ENCODE measurements at places on chromosomes 7 and 10.

DNA sequence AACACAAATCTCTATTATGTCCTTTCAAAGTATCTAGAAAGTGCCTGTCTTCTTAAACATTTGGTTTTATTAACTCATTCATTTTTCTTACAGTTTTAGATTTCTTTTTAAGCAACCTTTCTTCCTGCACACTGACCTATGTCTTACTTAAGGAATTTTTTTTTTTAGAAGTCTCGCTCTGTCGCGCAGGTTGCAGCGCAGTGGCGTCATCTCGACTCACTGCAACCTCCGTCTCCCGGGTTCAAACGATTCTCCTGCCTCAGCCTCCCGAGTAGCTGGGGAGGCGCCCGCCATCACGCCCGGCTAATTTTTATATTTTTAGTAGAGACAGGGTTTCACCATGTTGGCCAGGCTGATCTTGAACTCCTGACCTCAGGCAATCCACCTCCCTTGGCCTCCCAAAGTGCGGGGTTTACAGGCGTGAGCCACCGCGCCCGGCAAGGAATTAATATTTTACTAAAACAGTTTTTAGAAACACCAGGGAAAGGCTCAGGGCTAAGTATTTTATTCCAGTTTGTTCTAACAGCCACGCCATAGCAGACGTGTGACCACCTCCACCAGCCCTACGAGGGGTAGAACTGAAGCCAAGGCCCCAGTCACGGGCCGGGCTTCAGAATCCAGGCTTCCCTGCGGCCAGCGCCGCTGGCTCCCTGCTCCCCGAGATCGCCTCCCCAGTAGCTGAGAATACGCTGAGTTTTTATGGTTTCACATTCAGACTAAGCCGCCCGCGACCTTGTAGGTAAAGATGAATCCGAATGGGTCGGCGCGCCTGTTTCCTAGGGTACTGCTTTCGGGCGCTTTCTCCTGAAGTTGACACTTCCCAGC, 941 bp upstream of the LUC7L2 start:
- H3K27ac ChIP-seq: peak overlapping the region; percentile 89
- H3K4me1 ChIP-seq: peaks cover 18% of the 10 kb centered on the region
- H3K27me3 ChIP-seq: no peaks in the 10 kb centered on the region
- peak overlapping the region; percentile 64 for H3K4me3 ChIP-seq
- peaks cover 18% of the 10 kb centered on the region for H3K36me3 ChIP-seq

GRCh38 chr10:22713853-22714478, 412 bp downstream of the PIP4K2A start:
- no peaks in the 10 kb centered on the region for H3K36me3 ChIP-seq
- H3K4me1 ChIP-seq: peaks cover 10% of the 10 kb centered on the region
- peak overlapping the region; percentile 27 for H3K27ac ChIP-seq
- DNase-seq: no peak
- no peaks in the 10 kb centered on the region for H3K27me3 ChIP-seq

DNA sequence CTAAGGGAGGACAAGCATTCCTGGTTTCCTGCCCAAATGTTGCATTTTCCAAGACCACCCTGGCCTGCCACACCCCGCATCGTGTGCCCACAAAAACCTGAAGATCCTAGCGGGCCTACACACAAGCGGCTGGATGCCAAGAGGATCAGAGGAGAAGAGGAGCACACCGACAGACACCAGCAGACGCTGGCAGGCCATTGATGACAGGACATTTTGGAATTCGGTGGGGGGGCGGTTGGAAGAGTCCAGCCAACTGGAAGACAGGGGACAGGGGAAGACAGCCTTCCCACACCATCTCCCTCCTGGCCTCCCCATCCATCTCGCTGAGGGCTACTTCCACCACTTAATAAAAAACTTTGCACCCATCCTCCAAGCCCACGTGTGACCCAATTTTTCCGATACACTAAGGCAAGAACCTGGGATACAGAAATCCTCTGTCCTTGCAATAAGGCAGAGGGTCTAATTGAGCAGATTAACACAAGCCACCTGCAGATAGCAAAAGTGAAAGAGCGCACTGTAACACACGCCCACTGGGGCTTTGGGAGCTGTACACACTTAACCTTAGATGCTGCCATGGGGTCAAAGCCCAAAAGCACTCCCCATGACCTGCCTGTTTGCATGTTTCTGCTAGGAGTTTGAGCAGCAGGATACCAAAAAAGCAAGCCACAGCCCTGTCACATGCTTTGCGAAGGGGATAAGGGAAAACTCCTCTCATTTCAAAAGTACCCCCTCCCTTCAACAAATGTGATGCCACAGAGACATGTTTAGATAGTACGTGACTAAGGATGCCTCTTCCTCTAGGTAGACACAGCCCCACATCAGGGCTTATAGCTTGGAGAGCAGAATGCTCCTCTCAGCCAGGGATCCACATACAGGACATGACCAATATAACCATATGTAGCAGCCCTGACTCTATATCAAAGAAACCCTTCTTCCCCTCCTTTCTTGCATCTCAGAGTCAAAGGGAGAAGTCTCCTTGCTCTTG, 13.4 kb upstream of the SMNDC1 start:
- DNase-seq: no peak
- H3K27me3 ChIP-seq: no peaks in the 10 kb centered on the region
- H3K4me3 ChIP-seq: no peak overlapping the region

DNA sequence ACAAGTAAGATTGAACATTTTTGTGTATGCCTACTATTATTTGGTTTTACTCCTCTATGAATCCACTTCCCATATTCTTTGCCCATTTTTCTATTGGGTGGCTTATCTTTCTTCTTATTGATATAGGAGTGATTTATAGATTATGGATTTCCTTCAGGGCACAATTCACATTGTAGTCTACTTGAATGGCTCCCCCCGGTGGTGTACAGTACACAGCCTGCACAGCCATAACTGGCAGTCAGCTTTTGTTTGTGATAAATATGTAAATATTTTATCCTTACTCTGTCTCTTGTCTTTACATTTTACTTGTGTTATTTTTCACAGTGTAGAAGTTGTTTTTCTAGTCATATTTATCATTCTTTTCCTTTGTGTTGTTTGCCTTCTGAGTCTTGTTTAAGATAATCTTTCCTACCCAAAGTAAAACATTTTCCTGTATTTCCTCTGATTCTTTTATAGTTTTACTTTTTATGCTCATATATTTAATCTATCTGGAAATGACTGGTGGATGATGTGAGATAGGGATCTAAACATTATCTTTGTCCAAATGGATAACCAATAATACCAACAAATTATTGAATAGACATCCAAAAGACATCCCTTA, 23.9 kb upstream of the CALD1 start:
- no peaks in the 10 kb centered on the region for H3K36me3 ChIP-seq
- no peak overlapping the region for H3K4me3 ChIP-seq
- no peaks in the 10 kb centered on the region for H3K27me3 ChIP-seq
- H3K4me1 ChIP-seq: peaks cover 9% of the 10 kb centered on the region
- no peak for DNase-seq

DNA sequence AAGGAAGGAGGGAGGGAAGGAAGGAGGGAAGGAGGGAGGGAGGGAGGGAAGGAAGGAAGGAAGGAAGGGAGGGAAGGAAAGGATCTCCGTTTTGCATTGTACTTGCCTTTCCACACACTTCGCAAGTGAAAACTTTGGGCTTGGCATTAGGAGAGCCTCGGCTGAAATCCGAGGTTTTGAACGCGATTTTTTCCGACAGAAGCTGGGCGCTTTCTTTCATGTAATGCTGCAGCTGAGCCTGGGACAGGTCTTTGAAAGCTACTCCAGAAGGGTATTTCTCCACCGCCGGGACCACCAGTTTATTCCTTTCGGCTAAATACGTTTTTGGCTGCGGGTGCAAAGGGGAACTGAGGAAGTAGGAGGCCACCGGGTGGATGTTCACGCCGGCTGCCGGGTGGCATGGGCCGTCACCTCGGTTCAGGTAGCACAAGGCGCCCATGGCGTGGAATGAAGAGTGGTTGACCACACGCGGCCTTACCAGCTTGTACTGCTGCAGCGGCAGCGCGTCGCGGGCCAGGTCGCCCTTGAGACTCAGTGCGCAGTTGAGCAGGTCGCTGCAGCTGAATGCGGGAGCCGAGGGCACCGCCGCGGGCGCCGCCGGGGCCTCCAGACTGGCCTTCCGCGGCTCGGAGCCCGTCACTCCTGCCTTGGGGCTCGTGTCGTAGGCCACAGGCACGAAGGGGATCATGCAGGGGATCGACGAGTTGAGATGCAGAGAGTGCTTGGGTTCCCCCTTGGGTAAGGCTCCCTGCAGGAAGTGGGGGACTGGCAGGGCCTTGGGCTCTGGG, 825 bp downstream of the FEZF1 start:
- no peak overlapping the region for H3K27ac ChIP-seq
- DNase-seq: no peak

GRCh38 chr7:147429961-147430360, 1160.6 kb upstream of the C7orf33 start:
- DNase-seq: no peak
- no peak overlapping the region for H3K4me3 ChIP-seq
- no peaks in the 10 kb centered on the region for H3K27me3 ChIP-seq
- no peaks in the 10 kb centered on the region for H3K36me3 ChIP-seq
- H3K4me1 ChIP-seq: no peaks in the 10 kb centered on the region

- H3K36me3 ChIP-seq: peaks cover 54% of the 10 kb centered on the region
- H3K27me3 ChIP-seq: no peaks in the 10 kb centered on the region
- peak overlapping the region; percentile 42 for H3K27ac ChIP-seq
- peak overlapping the region; percentile 76 for H3K4me3 ChIP-seq
- DNase-seq: no peak
- no peaks in the 10 kb centered on the region for H3K4me1 ChIP-seq
Measured at GRCh38 chr7:102396710-102397019, 502 bp downstream of the PRKRIP1 start.

- peaks cover 3% of the 10 kb centered on the region for H3K36me3 ChIP-seq
- no peak overlapping the region for H3K4me3 ChIP-seq
- peak; percentile 47 for DNase-seq
- H3K27me3 ChIP-seq: no peaks in the 10 kb centered on the region
- no peak overlapping the region for H3K27ac ChIP-seq
Measured at GRCh38 chr7:691361-692045, 35.0 kb upstream of the DNAAF5 start.

DNA sequence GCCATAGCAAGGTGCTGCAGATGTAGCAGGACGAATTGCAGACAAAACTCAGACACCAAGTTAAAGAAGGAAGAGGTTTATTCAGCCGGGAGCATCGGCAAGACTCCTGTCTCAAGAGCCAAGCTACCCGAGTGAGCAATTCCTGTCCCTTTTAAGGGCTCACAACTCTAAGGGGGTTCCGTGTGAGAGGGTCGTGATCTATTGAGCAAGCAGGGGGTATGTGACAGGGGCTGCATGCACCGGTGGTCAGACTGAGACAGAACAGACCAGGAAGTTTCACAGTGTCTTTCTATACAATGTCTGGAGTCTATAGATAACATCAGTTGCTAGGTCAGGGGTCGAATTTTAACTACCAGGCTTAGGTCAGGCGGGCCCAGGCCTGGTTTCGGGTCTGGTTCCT, 222.0 kb upstream of the C7orf33 start:
- no peak for DNase-seq
- H3K36me3 ChIP-seq: no peaks in the 10 kb centered on the region
- H3K27me3 ChIP-seq: no peaks in the 10 kb centered on the region
- H3K4me1 ChIP-seq: no peaks in the 10 kb centered on the region
- no peak overlapping the region for H3K27ac ChIP-seq
- no peak overlapping the region for H3K4me3 ChIP-seq

DNA sequence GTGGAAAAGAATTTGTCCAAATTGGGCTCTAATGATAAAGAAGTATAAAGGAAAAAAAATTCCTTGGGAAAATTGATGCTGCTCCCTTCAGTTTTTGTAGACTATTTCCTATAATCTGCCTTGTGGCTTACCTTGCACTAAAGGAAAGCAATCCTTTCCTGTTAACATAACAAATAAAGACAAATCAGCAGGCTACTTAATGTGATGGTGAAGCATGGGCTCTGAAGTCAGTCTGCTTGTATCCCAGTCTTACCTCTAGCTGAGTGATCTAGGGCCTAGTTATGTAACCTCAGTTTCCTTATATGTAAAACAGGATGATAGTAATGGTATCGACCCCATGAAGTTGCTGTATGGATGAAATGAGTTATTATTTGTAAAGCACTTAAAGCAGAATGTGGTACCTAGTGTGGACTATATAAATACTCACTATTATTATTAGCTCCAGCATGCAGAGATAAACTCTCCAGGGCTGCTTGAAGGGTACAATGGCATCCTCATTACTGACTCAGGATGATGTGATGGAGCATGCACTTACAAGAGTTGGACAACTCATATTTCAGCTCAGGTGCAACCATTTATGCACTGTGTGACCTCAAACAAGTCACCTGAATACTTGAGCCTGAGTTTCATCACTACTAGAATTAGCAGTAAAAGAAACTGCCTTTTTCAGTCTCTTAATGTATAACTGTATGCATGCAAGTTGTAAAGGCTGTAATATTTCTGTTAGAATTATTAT, 156.1 kb downstream of the DKK1 start:
- H3K4me1 ChIP-seq: peaks cover 6% of the 10 kb centered on the region
- no peak overlapping the region for H3K27ac ChIP-seq
- no peak for DNase-seq
- no peaks in the 10 kb centered on the region for H3K27me3 ChIP-seq
- H3K36me3 ChIP-seq: no peaks in the 10 kb centered on the region

- peak overlapping the region; percentile 11 for H3K27ac ChIP-seq
- peaks cover 13% of the 10 kb centered on the region for H3K4me1 ChIP-seq
- H3K4me3 ChIP-seq: no peak overlapping the region
- H3K36me3 ChIP-seq: no peaks in the 10 kb centered on the region
Measured at GRCh38 chr7:18420748-18421147, 74.8 kb upstream of the HDAC9 start.

DNA sequence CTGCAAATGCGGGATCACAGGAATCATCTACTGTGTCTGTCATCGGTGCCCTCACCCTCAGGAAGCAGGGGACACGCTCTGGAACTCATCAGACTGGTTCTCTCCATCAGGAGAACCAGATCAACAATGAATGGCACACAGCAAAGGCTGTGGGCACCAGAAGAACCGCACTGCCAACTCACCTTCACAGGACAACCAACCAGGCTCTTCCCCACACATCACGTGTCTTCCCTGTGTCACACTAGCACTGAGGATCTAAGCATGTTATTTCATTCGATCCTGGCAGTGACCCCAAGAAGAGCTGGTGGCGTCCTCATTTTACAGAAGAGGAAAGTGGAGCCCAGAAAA, 106.1 kb downstream of the TNS3 start:
- no peak for DNase-seq
- H3K27me3 ChIP-seq: no peaks in the 10 kb centered on the region
- H3K4me3 ChIP-seq: no peak overlapping the region
- peaks cover 15% of the 10 kb centered on the region for H3K4me1 ChIP-seq
- peak overlapping the region; percentile 25 for H3K27ac ChIP-seq

- H3K4me3 ChIP-seq: no peak overlapping the region
- H3K27me3 ChIP-seq: no peaks in the 10 kb centered on the region
- peaks cover 10% of the 10 kb centered on the region for H3K4me1 ChIP-seq
- no peak overlapping the region for H3K27ac ChIP-seq
Measured at GRCh38 chr10:96263669-96264068, 7.7 kb downstream of the BLNK start.

Measured in RWPE2 (cell line).